Hematopoietic multipotent progenitor cell treated with erythropoietin and hydrocortisone succinate and interleukin-3 and kit ligand, for 15 days (in vitro differentiated cells): ENCODE measurements at places on chromosomes 4 and X.

- DNase-seq: no peak
These were observed 47.5 kb upstream of the SPANXN4 start for GRCh38 chrX:142978130-142978684.

DNA sequence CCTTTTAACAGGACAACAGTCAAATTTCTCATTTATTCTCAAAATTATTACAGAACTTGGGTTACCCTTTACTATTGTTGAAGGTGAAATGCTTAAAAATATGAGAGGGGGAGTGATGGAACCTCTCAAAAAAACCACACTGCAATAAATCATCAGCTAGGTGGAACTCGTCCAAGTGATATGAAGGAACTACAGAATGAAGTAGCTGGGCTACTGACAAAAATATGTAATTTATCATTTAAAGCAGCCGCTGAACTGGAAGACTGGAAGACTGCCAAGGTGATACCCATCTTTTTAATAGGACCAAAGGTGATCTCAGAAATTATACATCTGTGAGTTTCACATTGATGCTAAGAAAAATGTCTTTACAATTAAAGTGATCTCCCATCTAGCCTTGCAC, 597.7 kb upstream of the TENM3 start:
- DNase-seq: no peak

DNA sequence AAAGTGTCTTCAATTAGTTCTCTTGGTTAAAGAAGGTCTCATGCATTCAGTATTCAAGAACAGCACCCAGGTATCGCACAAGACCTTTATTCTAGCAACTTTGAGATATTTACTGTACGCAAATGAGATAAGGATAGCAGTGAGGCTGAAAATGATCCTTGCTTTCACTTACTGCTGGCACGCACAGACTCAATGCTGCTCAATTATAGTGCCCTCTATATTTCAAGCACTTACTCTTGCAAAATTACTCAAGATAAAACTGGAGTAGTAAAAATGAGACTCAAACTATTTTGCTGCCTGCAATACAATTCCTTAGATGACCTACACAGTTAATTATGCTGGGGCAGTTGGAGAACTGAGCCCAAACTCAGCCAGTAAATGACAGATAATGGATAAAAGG, 60.9 kb downstream of the ADGRA3 start:
- DNase-seq: no peak

DNA sequence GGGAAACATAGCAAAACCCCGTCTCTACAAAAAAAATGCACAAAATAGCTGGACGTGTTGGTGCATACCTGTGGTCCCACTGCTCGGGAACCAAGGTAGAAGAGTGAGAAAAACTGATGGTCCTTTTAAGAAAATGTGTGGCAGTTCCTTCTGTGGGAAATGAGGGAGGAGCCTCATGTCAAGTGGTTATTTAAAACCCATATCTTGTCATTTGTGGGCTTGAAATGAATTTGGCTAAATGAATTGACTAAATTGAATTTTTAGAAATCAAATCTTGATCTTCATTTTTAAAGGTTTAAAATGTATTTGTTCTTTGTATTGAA, 16.2 kb upstream of the LAMP2 start:
- no peak for DNase-seq

DNA sequence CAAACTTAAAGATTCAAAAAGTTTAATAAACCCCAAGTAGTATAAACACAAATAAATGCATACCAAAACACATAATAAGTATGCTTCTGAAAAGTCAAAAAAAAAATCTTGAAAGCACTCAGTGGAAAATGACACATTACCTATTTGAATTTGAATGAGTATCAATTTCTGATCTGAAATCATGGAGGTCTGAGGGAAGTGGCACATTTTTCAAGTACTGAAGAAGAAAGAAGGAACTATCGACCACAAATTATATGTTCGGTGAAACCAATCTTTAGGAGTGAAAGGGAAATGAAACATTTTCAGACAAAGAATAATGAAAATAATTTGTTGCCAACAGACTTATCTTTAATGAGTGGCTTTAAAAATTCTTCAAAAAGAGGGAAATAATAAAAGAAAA, 12.1 kb upstream of the F9 start:
- no peak for DNase-seq

GRCh38 chr4:4590546-4590945, 48.7 kb upstream of the STX18 start:
- DNase-seq: no peak

GRCh38 chr4:3730422-3731190, 35.6 kb upstream of the ADRA2C start:
- no peak for DNase-seq

DNA sequence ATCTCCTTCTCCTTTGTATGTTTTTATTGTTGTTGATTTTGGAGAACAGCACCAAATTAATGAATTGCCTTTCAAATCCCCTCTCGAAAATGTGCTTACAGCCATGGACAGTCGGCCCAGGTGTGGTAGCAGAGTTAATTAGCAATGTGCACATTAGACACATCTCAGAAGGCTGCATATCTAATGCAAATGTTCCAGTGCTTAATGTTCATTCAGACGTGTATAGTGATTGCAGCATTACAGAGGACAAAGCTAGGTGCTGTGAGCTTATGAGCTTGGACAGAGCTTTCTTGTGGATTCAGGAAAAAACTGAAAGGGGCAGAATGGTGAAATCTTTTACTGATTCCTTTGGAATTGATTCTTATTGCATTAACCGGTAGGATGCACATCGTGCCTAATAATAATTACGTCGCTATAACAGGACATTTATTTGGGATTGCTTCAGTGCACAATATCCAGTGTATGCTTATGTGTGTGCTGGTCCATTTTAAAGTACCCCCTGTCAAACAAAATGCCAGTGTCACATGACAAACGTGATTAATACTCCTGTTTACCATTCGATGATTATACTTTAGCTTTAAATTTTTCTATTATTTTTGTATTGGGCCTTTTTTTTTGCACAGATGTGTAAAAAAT, 552.9 kb upstream of the EPHA5 start:
- no peak for DNase-seq

DNA sequence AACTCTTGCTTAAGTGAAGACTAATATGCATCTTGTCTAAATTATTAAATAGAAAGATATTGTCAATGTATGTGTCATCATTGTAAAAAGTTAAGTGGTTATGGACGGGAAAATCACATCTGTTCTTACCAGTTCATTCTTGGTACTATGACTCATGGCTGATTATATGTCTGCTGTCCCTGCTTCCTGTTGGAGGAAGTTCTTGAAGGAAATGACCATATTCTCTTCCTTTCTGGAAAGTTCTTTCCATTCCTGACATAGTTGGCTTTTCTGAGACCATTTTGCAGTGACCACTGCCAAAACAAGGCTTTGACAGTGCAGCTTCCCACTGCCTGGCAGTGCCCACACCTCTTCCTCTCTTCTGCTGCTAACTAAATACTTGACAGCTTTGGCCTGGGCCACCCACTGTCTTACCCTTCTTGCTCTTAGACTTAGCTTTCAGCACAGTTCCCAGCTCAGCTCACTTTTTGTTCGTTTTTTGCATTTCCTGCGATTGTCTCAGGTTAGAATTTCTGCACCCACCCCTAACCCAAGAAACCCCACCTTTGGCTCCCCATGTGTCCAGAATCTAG, 13.2 kb upstream of the CLDN24 start:
- no peak for DNase-seq

DNA sequence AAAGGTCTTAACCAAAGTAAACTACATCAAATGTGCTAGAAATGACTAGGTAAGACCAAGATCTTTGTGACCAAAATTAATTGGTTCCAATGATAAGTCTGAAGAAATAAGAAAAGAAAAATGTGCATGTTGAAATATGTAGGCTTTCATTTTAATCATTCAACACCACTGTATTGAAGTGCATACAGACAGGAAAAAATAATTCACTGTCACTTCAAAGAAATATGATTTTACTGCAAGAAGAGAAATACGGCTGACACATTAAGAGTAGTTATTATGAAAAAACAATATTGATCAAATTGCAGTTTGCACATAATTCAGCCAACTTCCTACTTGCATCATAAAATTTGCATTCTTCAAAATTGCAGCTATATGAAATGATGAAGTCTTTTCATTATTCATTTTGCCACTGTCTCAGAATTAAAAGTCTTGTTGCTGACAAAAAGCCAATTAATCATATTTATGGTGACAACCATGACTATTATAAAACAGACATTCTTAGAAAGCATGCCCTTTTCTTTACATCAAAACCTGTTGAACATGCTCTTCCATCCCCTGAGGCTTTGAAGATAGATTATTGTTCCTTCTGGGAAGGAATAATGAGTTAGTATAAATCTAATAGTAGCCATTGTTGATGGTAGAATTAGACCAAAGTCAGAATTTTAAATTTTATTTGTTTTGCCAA, 405.9 kb upstream of the MAD2L1 start:
- no peak for DNase-seq

DNA sequence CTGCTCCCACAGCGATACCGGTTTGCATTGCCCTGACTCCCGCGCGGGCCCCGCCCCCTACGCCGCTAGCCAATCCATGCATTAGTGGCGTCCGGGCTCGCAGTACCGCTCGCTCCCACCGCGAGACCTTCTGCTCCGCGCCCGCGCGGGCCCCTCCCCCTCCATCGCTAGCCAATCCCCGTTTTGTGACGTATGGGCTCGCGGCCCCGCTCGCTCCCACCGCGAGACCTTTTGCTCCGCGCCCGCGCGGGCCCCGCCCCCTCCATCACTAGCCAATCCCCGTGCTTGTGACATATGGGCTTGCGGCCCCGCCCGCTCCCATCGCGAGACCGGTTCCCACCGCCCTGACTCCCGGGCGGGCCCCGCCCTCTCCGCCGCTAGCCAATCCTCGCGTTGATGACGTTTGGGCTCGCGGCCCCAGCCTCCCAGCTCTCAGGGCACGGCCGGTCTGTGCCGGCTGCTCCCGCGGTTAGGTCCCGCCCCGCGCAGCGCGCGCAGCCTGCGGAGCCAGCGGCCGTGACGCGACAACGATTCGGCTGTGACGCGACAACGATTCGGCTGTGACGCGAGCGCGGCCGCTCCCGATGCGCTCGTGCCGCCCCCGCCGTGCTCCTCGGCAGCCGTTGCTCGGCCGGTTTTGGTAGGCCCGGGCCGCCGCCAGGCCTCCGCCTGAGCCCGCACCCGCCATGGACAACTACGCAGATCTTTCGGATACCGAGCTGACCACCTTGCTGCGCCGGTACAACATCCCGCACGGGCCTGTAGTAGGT, at the start of gene EMD:
Gene EMD, plus strand, starts transcription at position 497 of the 770 bp plus-strand sequence. Its CDS starts 190 bp downstream, at position 687.
- peak; percentile 95 for DNase-seq

DNA sequence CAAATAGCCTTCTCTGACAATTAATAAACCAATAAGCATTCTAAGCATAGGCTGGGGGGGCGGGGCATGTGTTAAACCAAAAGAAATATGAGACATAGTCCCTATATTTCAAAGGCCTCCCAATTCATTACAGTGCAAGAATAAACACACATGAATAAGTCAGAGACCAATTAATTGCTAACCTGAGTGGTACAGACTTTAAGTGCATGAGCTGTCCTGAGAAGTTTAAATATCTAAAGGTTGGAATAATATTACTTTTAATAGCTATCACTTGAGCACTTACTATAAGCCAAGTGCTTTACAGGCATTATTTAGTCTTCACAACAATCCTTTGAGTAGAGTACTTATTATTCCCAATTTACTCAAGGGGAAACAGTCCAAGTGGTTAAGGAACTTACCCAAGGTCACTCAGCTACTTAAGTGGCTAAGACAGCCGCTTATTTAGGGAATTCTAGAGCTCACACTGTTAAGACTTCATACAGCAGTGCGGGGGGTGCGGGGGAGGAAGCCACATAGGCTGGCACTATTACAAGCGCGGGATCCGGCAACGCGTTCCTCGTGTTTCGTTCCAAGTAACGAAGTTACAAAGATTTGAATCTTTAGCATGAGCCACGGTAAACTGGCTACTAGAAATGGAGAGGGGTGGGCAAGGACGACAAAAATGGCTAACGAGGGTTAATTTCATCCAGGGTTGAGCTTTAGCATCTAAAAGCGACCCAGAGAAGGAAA, 1.4 kb downstream of the THOC2 start:
- DNase-seq: peak; percentile 10

- no peak for DNase-seq
These were observed at the start of gene ARMCX2 for GRCh38 chrX:101659601-101660063. ARMCX2 (minus strand) TSS chrX:101659850; CDS start chrX:101657588, 2,262 bp downstream.

DNA sequence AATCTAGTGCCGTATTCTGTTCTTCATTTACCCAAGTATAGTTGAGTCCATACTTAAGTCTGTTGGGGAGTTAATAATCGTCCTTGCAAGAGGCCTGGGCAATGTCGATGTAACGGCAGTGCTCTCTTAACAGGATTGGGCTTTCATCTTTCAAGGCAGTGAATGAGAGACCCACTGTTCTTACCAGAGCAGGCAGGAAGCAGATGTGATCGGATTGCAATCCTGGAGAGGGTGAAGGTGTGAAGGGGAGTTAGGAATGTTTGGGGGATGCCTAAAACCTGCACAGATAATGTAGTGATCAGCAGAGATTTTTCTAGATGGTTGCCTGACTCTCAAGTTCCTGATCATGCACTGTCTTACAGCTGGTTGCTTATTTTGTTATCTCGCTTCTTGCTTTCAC, 308.4 kb downstream of the AFF2 start:
- no peak for DNase-seq

GRCh38 chrX:79719568-79720231, 294.9 kb upstream of the TBX22 start:
- DNase-seq: no peak

GRCh38 chrX:83508526-83509253, 600 bp downstream of the POU3F4 start:
- DNase-seq: no peak

DNA sequence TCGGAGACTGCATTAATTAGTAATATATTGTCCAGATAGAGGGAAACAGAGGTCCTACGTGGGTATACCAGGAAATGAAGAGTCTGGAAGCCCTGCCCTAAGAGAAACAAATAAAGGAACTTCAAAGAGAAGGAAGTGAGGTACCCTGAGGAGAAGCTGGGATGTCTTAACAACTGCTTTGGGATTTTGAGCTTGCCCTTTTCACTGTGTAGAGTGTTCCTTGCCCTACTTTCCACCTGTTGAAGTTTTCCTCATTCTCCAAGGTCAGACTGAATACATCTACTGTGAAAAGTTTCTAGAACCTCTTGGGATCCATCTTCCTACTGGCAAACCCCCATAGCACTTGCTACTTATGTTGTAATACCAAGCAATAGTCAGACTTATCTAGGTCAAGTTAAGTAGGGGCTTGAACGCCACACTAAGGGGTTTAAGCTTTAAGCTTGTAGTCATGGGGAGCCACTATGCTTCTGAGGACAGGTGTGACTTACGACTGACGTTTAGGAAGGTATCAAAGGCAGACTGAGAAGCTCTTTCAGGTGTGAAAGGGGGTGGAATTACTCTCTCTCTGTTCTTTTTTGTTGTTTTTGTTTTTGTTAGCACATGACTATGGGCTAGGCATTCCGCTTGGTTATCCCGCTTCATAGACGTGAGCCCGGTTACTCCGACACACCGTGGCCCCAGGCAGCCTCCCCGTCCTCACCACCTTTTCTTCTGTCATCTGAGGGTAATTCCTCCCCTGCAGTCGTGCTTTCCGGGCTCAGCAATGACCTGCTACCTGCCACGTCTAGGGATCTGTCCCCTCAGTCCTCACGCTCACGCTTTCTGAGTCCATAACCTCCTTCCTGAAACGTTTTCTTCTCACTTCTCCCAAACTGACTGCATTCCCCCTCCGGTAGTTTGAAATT, 959 bp upstream of the REST start:
- DNase-seq: no peak
